Activated CD4-positive, alpha-beta T cell treated with anti-CD3 and anti-CD28 coated beads, Interleukin-2, amount 10 ng/mL, durations not matched to agents 24 days and 14 days (primary cell): ENCODE measurements at places on chromosomes 12 and 14. TPM values are rescaled to one million over a fixed set of nuclear protein-coding genes. Genes with fewer than 3 reads are reported as not detected.
A peak's percentile ranks its signal among the peaks of the same experiment; 100 is the strongest.

GRCh38 chr14:101972126-101972866 is 7.9 kb downstream of the DYNC1H1 start:
- no peak for DNase-seq

DNA sequence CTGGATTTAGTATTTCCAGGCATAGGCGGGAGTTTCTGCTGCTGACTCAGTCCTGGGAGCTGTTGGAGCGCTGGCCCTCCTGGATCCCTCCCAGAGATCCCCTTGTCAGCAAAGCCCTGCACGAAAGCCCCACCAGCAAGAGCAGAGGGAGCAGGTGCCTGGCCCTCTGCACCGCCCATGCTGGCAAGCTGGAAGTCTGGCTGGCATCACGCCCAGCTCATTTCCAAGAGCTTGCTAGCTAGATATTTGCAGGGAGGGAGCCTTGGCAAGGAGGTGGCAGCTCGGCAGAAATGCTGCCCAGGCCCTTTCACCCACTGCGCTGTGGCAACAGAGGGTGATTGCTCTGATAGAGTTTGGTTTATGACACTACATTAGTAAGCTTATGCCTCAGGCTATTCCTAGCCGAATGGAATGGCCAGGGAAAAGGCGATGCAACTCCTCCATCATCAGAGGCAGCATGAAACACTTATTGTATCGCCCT is 193.9 kb downstream of the EMP1 start:
- DNase-seq = no peak

GRCh38 chr14:94138251-94138650 is 8.8 kb upstream of the IFI27L2 start:
- DNase-seq = no peak

The MYH6 gene
- total RNA-seq = 0.17 and 0.23 TPM in 2 replicates

DNA sequence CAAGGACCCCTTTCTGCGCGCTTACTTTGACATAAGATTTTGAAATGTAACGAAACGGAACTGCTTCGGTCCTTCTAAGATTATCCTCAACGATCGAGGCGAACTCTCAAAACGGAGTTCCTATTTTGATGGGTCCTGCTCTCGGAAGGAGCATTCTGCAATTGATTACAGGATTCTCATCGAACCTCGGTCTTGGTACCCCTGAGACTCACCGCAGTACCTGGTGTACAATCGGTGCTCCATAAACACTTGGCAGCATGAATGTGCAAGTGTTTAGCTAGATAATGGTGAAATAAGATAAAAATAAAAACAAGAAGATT is 530 bp upstream of the NEMF start:
- DNase-seq = no peak

The NTF3 gene
- not detected in 2 replicates for total RNA-seq

DNA sequence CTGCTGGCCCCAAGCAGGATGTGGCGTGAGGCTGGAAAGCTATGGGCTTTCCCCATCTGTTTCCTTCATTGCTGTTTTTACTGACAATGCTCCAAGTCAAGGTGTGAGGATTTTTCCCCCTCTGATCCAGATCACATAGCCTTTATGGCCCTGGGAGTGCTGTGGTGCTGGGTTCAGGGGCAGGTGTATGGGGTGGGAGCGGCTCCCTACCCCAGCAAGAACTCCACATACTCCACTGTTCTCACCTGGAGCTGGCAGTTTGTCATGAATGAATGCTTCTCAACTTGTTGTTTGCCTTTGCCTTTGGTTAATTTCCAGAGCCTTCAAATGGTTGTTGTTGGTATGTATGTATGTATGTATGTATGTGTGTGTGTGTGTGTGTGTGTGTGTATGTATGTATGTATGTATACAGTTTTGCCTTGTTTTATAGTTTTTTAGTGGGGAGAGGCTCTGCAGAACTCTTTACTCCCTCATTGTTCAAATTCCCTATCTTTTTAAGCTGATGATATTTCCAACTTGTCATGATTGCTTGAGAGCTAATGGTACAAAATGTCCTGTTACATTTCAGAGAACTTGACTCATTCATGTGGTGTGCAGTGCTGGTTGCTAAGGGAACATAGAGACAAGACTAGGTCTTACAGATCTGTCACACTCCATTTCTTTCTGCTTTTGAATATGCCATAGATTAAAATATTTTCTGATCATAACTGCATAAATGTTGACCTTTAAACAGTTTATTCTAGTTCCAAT is 36.6 kb upstream of the ASPG start:
- no peak for DNase-seq

DNA sequence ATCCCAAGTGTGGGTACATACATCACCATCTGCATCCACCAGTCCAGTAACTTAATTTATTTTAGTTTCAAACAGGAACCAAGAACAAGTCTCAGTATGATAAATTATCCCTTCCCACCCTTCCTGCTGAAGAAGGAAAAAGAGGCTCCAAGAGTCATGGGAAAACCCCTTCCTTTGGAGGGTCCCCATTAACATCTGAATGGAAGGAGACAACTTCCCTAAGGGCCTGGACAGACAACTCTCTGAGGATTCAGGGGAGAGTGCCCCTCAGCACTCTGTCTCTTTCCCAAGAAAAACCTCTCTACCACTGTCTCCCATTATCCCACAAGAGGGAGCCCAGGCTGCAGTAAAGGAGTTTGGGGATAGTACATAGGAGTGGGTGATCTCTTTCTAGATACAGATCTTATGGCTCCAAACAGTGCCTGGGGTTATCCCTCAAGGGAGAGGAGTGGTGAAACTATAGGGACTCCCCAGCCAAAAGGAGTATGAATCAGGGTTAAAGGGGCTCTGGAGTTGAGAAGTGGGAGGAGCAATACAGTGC is 6.2 kb downstream of the WNT10B start:
- DNase-seq = no peak

DNA sequence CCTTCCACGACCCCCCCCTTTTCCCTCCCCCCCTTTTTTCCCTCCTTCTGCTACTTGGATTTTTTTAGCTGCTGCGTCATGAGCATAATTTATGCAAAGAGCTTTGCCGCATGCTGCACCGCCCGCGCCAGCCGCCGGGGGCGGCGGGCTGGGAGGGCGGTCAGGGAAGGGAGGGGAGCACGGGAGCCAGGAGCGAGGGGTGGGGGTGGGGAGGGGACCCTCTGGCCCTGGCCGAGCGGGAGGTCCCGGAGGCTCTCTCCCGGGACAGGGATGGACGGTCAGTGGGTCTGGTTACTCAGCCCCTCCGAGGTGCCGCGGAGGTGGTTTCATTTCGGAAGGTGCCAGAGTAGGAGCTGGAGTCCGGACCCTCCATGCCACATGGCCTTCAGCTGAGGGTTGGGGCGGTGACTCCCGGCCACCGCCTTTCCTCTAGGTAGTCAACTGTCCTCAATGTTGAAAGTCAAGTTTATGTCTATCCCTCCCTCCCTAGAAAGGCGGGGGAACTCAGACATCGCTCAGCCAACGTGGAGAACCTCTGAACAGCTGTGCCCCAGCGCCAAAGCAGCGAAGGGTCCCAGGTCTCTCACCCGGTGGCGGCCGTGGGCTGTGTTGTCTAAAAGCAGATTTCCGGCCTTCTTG is at the start of gene POU6F1:
TSS of gene POU6F1 (minus strand) at position 95 of the 639 bp plus-strand sequence. CDS start 11,226 bp downstream, outside the sequence.
- DNase-seq = peak; percentile 90

DNA sequence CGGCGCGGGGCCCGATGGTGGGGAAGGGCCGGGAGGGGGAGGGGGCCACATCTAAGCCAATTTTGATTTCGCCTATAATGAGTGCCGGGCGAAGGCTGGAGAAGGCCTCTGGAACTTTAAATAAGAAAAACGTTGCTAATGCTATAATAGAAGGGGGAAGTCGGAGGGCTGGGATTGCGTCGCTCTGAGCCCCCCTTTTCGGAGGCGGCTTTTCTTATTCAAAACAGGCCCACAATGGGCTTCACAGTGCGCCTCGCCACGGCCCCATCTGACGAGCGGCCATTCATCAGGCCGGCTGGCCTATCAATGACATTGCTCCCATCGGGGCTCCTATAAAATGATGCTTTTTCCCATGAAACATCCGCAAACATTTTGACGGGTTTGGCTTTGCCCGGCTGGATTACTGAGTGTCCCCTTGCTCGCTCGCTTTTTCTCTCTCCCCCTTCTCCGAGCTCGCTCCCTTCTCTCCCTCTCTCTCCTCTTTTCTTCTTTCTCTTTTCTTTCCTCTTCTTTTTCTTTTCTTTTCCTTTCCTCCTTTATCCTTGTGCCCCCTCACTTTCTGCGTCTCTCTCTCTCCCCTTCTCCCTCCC is at the start of gene RFX4:
TSS of gene RFX4 (plus strand) at position 364 of the 590 bp plus-strand sequence. CDS start 317 bp downstream, outside the sequence.
- no peak for DNase-seq

The IFNG gene
- 279 and 285 TPM in 2 replicates for total RNA-seq

- DNase-seq = no peak
These were observed 51.1 kb downstream of the TRAFD1 start for GRCh38 chr12:112176321-112177010.

- peak; percentile 87 for DNase-seq
These were observed 60.6 kb downstream of the FBXL14 start for GRCh38 chr12:1533602-1534304.
